ENCODE measurements at places on chromosomes 6 and 20.

GRCh38 chr6:69220375-69220774, 576.4 kb downstream of the LMBRD1 start:
- DNase-seq = no peak

DNA sequence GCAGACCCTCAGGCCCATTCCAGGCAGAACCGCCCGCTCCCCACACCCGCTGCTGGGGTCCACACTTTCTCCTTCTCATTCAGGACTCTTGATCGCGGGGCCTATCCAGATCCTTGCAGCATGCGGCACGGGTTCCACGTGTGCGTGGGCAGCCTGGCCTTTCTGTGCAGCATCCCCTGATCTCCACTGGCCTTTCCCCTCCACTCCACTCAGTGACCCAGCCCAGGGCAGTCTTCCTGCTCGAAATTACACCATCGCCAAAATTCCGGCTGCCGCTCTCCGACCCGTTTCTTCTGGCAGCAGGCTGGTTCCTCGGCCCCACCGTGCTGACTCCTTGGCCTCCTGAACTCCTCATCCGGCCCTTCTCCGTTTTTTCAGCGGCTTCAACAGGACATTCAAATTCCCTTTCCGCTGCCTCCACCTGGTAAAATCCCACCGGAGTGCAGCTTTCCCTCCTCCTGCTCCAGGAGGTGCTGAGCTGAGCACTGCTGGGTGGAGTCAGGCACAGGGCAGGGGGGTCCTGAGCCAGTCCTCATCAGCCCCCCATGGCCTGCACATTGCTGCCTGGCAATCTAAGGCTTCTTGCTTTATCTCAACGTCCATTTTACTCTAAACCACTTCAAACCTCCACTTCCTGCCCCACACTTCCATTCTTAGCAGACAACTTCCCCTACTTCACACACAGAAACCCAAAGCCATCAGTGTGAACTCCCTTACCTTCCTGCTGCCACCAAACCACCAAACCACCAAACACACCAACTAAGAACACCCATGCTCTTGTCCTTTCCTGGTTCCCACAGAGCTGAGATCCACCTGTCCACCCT, 9.0 kb downstream of the SFT2D1 start:
- no peak for DNase-seq

DNA sequence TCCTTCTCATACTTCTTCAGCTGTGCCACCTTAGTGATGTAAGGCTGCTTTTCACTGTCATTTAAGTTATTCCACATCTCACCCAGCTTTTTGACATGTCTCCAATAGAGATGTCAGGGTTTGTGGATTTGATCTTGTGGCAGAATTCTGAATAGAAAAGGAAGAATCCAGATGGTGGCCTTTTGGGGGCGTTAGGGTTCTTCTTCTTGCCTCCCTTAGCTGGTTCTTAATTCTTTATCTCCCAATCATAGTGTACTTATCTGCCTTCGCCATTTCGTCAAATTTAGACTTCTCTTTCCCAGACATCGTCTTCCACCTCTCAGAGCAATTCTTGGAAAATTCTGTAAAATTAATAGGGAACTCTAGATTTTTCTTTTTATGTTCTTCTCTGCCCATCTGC, 422.9 kb downstream of the GJA1 start:
- no peak for DNase-seq

DNA sequence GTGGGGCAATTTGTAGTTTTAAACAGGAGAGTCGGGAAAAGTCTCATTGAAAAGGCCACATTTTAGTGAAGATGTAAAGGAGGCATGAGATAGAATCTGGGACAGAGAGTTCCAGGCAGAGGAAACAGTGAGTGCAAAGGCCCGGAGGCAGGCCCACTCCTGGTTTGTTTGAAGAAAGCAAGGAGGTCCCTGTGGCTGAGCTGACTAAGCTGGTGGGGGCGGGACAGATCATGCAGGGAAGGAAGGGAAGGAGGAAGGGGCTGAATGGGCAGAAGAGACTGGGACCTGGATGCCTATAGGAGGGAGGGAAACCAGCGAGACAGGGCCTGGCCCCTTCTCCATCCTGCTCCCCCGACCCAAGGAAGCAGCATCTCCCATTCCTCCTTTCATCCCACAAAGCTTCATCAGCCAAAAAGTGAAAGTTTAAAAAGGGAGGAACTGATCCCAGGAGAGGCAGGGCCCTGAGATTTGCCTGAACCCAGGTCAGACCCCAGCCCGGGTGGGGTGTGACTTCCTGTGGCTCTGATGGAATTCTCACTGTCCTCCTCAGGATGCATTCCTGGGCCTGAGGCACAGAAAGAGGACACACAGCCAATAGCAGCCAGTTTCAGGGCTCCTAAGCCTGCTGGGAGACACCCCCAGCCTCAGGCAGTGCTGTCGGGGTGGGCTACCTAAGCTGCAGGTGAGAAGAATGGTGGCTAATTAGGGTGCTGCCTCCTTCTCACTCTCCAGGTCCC, 54.2 kb upstream of the SIRPA start:
- no peak for DNase-seq

DNA sequence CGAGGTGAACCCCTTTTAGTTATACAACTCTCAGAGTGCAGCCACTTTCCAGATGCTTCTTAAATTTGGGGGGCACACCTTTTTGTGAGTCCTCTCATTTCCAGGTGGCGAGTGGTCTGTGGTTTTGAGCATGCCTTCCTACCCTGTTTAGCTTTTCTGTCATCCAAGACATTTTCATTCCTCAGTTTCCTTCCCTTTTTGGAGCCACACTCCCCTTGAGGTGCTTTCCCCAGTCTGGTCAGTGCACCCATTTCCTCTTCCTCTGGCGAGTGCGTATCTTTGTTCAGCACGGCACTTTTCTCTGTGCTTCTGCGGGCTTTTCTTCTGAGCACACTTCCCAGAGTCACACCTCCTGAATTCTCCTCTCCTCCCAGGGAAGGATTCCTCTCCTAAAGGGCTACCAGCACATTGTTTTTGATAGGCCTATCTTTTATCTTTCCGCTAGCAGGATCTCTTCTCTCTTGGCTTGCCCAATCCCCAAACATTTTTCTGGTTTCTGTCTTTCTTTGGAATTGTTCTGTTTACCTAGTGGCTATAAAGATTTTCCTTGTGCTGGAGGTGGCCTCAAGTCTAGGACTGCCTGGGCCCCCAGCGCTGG, 1.4 kb downstream of the PHF20 start:
- DNase-seq = peak; percentile 20

- DNase-seq = no peak
These were observed 161.4 kb upstream of the PREP start for GRCh38 chr6:105564121-105564902.

- no peak for DNase-seq
These were observed 70.4 kb downstream of the PLAGL1 start for GRCh38 chr6:143937668-143937970.
